ENCODE measurements at places on chromosomes 5 and 9.

GRCh38 chr5:171839112-171839511 is 53.5 kb downstream of the SMIM23 start:
- no peak for DNase-seq

DNA sequence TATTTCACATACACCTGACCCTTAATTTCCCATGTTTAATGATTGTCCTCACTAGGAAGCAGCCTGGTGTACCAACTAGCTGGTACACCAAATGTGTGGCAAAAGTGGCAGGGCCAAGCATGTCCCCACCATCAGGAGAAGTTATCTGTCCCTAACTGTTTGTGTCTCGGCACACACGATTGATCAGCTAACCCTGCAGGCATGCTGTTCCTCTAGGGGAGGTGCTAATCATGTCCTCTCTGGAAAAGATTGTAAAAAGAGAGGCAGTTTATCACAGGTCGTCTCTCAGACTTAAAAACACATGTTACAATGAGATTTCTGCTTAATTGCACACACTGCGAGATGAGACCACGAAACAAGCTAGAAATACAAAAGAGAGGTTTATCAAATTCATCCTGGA is 342.7 kb downstream of the DIRAS2 start:
- no peak for DNase-seq

GRCh38 chr5:53038196-53038847 is 49.2 kb downstream of the ITGA2 start:
- DNase-seq, result no peak

- no peak for DNase-seq
Measured at GRCh38 chr9:121048618-121049017, 1.5 kb downstream of the C5 start.

DNA sequence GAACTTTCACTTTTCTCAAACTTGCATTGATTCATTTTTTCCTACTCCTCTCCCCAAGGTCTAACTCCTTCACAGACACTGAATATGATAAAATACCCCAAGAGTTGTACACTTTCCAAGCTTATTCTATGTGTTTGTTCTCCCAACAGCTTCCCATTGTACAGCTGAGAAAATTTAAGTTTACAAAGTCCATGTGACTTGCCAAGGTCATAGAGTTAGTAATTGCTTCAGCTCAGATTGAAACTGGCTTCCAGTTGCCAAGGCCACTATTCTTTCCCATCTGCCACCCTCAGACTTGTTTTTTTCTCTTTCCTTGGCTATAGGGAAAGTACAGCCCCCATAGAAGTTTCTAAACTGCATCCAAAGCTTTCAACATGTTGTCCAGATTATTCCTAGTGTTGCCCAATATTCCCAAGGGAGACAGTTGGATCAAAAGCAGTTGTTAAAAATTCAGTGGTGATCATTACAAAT is 34.8 kb downstream of the TNFSF8 start:
- no peak for DNase-seq

- no peak for DNase-seq
Measured at GRCh38 chr5:148011398-148012137, 52.2 kb upstream of the SPINK5 start.

GRCh38 chr5:117186751-117187150 is 612.1 kb upstream of the SEMA6A start:
- DNase-seq, result no peak

- DNase-seq, result no peak
Measured at GRCh38 chr5:86909418-86910295, 291.9 kb downstream of the COX7C start.

DNA sequence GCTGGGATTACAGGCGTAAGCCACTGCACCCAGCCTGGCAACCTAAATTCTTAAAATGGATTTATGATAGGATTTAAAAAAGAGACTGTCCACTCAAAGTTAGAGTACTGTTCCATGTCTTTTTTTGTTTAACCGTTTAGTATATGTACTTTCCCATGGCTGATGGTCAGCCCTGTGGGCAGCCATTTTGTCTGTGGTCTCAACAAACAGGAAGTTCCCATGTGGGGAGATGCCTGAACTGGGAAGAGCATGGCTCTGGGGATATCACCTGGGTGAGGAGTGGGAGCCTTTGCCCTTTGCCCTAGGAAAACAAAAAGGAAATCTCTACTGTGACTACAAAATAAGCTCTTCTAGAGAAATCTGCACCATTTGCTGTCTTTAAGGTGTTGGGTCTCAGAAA is 27.5 kb upstream of the GNPDA1 start:
- DNase-seq, result no peak

- DNase-seq, result no peak
Measured at GRCh38 chr9:128242828-128243214, 33.0 kb downstream of the GOLGA2 start.

DNA sequence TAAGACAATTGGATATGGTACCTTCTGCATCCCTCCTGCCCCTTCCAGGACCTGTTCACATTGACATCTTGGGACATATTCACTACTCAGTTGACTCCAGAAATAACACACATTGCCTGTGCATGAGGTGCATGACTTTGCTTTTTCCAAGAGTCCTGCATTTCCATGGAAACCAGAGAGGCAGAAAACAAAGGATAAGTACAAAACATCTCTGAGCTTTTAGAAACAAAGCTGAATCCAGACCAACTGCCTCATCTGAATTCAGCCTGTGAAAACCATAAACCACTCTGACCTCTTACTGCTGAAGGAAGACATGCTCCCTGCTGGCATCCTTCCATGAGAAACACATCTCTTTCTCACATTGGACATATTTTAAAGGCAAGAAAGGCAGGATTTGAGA is 695.1 kb downstream of the TAF11L14 start:
- no peak for DNase-seq

DNA sequence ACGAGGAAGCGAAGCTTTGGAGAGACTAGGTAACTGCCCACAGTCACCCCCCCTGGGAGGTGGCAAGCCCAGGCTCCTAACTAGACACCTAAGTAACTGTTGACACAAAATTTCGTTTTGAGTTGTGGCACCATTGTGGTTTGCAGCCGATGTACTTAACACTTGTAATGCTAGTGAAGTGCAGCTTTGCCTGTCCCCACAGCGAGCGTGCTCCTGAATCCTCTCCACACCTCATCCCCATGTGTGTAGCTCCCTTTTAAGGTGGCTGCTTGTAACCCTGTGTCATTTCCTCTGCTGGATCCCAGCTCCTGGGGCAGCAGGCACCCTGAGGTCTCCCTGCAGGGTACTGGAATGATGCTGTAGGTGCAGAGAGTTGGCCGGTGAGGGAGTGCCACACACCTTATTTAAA is 114.9 kb downstream of the TRIO start:
- no peak for DNase-seq

- DNase-seq, result no peak
Measured at GRCh38 chr5:139058121-139058520, 140.0 kb downstream of the SIL1 start.

DNA sequence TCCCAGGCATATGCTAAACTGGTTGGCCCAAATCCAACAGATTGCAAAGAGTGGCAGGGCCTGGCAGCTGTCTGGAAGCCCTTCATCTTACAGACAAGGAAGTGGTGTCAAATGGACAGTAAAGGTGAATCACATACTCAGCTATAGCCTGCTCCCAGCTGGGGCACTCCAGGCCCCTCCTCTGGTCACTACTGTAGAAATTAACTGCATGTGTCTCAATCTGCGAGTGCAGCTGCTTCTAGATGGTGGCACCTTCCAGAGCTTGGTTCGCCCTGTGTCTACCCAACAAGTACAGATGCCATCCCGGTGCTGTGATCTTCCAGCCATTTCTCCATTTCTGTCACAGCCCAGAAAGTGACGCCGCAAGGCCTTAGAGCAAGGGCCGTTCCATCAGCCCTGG is 50.2 kb downstream of the OTULIN start:
- no peak for DNase-seq

- DNase-seq, result no peak
Measured at GRCh38 chr5:172003746-172004145, 2.7 kb downstream of the FBXW11 start.

GRCh38 chr5:83973925-83974815 is 253.5 kb upstream of the HAPLN1 start:
- no peak for DNase-seq

GRCh38 chr5:103283120-103283519 is 24.6 kb downstream of the MACIR start:
- no peak for DNase-seq
